Fibroblast of the aortic adventitia (primary cell): ENCODE measurements at places on chromosomes 4 and X.

GRCh38 chr4:11189756-11190155, 238.9 kb downstream of the HS3ST1 start:
- no peak for DNase-seq

- DNase-seq: no peak
Measured at GRCh38 chr4:3821580-3822229, 55.5 kb downstream of the ADRA2C start.

GRCh38 chr4:25000639-25001038, 30.1 kb downstream of the LGI2 start:
- peak; percentile 22 for DNase-seq

GRCh38 chr4:86894455-86894854, 2.2 kb upstream of the C4orf36 start:
- DNase-seq: no peak

DNA sequence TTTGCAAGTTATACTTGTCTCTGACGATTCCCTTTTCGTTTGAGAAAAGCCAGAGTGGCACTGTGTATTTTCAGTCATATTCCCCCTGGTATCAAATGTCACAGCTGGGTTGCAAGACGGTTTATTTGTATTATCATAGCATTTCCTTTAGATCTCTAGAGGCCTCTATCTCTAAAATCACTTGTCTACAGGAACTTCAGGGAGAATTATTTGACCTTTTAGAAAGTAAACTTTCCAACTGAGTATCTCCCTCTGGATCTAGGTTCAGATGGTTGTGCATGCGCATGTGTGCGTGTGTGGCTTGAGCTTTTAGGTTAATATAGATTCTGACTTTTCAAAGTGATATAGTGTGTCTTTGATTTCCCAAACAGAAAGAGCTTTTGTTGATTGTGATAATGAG, 15.1 kb upstream of the TAB3 start:
- DNase-seq: no peak

- no peak for DNase-seq
Measured at GRCh38 chr4:19093951-19094350, 1072.4 kb upstream of the LCORL start.

DNA sequence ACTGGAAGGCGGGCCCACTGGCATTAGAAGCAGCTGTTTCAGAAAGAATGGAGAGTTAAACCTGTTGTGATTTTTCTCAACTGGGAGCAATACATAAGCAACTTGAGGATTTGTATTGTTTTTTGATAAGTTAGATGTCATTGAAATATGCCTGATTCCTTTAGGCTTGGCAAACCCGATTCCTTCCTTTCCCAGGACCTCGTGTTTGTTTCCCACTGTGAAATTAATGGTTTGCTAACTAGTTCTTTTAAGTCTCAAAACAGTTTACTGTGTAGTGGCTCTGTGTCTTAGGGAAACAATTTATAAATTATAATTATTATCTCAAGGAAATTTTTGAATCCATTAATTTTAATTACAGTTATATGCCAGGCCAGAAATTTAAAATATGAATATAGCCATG, 218.0 kb downstream of the DCTD start:
- DNase-seq: no peak

DNA sequence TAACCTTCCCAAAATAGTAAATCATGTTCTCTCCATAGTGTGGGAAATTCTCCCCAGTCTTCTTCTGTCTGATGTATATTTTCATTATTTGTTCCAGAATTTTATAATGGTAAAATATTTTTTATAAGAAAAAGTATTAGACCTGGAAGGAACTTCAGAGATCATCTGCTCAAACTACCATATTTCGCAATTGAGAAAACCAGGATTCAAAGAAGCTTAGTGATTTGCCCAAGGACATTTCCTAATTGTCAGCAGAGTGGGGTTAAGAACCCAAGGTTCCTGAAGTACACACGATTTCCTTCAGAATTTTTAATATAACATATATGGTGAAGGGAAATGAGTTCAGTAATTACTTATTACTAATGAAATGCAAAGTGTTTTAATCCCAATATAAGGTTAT, 24.1 kb downstream of the OCIAD1 start:
- DNase-seq: no peak

DNA sequence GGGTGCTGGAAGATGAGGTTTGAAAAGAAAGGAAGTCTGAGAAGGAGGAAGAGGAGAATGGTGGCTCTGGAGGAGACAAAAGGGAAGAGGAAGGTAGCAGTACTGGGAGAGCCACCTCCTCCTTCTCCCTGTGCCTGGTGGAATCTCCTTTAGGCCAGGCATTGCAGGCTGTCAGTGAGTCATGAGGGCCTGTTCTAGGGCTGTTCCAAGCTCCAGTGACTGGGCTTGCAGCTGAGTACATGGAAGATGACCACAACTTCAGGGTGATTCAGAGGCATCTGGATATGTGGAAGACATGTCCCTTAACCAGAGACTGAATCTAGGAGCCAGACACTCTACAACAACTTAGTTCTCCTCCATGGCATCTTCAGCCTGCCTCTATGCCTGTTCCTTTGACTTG, 107.8 kb downstream of the EFNB1 start:
- peak; percentile 82 for DNase-seq

DNA sequence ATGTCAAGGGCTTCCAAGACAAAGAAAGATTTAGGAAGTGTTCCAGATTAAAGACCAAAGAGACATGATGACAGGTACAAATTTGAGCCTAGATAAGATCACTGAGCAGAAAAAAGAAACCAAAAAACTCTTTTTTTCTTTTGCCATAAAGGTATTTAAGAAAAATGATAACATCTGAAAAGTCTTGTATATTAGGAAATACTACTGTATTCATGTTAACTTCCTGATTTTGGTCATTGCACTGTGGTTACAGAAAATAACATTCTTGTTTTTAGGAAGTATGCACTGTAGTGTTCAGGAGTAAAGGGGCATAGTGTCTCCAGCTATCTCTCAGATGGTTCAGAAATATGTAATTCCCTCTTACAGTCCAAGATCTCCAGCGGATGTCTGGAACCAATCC, 37.1 kb downstream of the RWDD4 start:
- no peak for DNase-seq

- DNase-seq: no peak
Measured at GRCh38 chr4:159428975-159429692, 326.3 kb downstream of the RAPGEF2 start.

DNA sequence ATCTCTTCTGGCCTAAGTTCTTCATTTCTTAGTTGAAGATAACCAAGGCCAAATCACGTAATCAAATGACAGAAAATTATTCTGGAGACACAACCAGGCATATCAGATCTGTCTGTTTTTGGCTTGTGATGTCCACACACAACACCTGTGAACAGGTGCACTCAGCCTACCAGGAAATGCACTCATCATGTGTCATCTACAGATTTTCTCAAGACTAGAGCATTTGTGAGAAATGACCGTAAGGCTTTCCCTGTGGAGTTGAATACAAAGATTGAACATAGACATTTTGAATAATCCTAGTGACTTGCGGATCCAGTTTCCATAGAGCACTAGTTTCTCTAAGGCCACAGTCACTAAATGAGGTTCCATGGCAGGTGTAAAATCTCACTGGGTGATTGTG, 26.7 kb upstream of the CXCL8 start:
- no peak for DNase-seq

DNA sequence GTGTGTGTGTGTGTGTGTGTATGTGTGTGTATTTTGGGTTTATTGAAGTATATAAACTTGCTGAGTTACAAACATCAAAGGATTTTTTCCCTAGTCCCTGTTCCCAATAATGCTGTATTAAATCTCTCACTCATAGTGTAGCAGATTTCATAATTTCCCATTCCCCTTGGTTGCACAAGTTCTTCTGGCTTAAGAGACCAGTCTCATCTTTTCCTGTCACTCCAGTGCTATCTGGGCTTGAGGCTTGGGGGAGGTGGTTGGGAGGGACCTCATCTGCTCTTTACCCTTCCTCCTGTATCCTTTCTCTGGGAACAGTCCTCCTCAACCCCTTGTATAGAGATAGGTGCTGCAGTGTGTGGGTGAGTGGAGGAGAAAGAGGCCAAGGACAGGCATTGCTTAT, 285.4 kb upstream of the BOD1L1 start:
- DNase-seq: peak; percentile 76

GRCh38 chr4:119510395-119511149, 118.0 kb downstream of the PDE5A start:
- DNase-seq: peak; percentile 74

DNA sequence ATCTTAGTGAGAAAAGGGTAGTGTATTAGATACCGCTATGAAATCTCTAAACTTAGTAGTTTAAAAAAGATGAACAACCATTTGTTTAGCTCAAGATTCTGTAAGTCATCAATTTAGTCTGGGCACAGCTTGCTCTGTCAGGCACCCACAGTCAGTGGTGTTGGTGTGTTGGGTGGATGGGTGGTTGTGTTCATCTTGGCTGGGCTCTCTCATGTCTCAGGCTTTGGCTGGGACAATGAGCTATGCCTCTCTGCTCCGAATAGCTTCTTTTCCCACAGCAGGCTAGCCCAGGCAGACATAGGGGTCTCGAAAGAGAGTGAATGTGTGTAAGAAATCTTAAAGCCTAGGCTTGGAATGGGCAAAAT, 127.0 kb upstream of the GATB start:
- no peak for DNase-seq

DNA sequence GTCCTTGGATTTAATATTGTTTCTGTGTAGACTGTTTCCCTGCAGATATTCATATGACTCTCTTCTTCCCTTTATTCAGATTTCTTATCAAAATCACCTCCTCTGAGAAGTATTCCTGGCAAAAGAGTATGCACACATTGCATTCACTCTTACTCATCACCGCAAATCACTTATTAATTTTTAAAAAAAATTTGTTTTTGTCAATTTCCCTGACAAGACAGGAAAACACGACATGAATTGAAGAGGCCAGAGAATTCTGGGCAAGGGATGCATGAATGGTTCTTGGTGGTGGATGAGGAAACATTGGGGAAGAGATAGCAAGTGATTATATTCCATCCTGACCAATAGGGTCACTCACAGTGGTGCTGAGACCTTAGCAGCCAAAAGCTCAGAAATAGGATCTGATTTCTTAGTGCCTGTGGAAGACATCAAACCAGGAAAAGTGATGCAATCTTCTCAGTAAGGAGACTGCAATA, 522.5 kb upstream of the AGA start:
- DNase-seq: peak; percentile 16

DNA sequence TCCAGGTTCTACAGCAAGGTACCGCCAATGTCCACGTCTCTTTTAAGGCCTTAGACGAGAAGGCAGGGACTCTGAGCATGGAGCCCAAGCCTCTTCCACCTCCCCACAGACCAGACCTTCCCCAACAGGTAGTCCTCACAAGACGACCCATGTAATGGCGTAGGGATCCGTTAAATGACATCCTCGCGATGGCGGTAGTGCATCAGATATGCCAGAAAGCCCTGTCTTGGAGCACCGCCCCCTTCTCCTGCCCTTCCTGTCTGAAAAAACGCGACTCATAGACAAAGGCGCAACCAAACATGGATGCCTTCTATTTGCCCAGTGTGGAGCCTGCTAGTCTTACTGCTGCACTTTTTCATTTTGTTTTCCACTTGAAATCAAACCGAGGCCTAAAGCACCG, 185.4 kb downstream of the OR13H1 start:
- peak; percentile 94 for DNase-seq

GRCh38 chr4:48905363-48906015, 1.1 kb downstream of the OCIAD2 start:
- DNase-seq: peak; percentile 68

GRCh38 chr4:78512357-78512920, 39.1 kb upstream of the ANXA3 start:
- peak; percentile 34 for DNase-seq

- DNase-seq: peak; percentile 56
Measured at GRCh38 chrX:49291615-49292337, 11.7 kb upstream of the GAGE10 start.

- DNase-seq: no peak
Measured at GRCh38 chr4:108080747-108081146, 88.0 kb downstream of the LEF1 start.

DNA sequence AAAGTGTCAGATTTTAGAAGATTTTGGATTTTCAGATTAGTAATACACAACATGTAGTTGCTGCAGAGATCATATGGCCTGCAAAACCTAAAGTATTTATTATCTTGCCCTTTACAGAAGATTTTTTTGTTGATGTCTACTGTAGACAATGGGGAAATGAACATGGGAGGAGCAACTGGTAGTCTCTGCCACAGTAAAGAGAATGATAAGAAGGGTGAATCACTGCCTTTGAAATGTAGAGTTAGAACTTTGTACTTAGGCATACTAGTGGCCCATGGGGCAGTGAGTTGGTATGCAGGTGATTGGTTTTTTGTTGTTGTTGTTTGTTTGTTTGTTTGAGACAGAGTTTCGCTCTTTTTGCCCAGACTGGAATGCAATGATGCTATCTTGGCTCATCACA, 50.1 kb downstream of the GAB1 start:
- peak; percentile 54 for DNase-seq

- no peak for DNase-seq
Measured at GRCh38 chr4:20629186-20630106, 70.8 kb upstream of the PACRGL start.

DNA sequence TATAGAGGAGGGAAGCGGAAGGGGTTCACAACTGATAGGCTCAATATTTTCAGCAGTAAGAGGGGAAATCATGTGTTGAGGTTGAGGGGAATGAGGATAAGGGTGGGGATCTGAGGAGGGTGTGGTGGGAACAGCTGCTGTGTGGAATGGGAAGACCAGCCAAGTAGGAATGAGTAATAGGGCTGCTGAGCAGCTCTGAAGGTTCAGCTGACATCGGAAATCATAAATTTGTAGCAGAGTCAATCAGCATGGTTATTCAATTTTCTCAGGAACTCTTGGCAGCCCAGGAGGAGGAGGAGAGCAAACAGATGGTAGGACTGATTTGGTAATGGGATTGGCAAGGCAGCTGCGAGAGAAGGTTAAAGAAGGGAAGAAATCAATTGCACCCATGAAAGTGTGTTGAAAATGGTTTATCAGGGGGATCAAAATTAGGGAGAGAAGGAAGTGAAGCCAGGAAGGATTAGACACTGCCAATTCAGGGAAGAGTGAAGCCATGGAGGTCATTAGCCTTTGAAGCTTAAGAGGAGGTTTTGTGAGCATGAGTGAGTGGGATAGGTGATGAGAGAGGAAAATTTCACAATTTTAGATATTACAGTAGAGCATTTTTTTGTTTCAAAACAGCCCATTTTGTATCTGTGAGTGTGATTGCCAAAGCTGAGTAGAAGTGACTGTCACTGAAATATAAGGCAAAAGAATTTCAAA, 82.6 kb downstream of the PCDH7 start:
- DNase-seq: peak; percentile 90

- DNase-seq: peak; percentile 47
Measured at GRCh38 chr4:144578681-144579080, 67.3 kb upstream of the HHIP start.
